ENCODE measurements at places on chromosomes 7 and 10.

GRCh38 chr7:116802746-116803152, 59.6 kb upstream of the CAPZA2 start:
- peak; percentile 55 for DNase-seq

GRCh38 chr10:70477661-70478162, 855 bp upstream of the PALD1 start:
- no peak for DNase-seq

DNA sequence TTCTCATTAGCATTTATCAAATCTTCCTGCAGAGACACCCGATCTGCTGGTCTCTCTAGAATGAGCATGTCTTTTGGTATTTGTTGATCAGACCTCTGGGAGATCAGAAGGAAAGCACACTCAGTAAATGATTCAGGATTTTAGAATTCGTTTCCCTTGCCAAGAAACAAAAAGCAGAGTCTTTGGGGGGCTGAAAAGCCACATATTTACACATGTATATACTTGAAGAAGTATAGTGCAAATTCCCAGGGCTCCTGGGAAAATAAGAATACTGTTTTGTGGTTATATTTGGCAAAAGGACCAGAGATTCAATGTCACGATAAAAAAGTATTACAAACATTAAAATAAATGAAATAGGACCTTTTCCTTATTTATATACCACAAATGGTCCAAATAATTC, 100.2 kb downstream of the AGMO start:
- DNase-seq = peak; percentile 86

- no peak for DNase-seq
Measured at GRCh38 chr10:92756201-92757065, 66.7 kb downstream of the HHEX start.

- no peak for DNase-seq
Measured at GRCh38 chr7:33276325-33276724, 147.0 kb downstream of the BBS9 start.

GRCh38 chr10:5812283-5813090, 747 bp downstream of the GDI2 start:
- no peak for DNase-seq

All from BJ (cell line).